ENCODE measurements at places on chromosomes 13 and 19.

DNA sequence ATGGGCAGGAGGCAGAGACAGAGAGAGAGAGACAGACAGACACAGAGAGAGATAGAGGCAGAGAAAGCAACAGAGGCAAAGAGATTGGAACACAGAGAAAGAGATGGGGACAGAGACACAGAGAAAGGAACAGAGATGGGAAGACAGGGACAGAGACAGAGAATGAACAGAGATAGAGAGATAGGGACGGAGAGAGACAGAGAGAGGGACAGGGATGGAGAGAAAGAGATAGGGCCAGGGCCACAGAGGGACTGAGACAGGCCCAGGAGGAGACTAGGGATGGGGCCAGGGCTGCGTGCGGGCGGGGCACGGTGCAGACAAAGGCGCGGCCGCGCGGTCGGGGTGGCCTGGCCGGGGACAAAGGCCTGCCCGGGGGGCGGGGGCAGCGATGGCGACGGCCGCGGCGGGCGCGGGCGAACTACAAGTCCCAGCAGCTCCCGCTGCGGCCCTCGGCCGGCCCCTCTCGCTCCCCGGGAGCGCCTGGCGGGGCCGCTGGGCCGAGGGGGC, at the start of gene ZNF358:
Gene ZNF358, plus strand, starts transcription at position 459 of the 507 bp plus-strand sequence. CDS start 3,140 bp downstream, outside the sequence.
- no peak for DNase-seq

DNA sequence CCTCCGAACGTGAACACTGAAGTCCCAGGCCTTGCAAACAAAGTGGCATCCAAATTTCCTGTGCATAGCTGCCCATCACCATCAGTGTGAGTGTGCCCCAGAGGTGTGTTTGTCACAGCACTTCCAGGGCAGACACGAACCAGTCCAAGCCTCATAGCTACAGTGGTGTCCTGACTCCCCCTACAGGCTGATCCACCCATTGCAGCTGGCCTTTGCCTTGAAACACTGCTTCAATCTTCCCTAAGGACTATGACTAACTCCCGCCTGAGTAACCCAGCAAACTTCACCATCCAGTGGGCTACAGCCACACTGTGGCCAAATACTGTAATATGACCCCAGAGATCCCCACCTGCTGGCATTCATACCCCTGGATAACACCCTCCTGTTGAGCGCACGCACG, 3.9 kb downstream of the ZNF266 start:
- no peak for DNase-seq

GRCh38 chr13:38759390-38759789, 72.5 kb downstream of the FREM2 start:
- DNase-seq, result no peak

DNA sequence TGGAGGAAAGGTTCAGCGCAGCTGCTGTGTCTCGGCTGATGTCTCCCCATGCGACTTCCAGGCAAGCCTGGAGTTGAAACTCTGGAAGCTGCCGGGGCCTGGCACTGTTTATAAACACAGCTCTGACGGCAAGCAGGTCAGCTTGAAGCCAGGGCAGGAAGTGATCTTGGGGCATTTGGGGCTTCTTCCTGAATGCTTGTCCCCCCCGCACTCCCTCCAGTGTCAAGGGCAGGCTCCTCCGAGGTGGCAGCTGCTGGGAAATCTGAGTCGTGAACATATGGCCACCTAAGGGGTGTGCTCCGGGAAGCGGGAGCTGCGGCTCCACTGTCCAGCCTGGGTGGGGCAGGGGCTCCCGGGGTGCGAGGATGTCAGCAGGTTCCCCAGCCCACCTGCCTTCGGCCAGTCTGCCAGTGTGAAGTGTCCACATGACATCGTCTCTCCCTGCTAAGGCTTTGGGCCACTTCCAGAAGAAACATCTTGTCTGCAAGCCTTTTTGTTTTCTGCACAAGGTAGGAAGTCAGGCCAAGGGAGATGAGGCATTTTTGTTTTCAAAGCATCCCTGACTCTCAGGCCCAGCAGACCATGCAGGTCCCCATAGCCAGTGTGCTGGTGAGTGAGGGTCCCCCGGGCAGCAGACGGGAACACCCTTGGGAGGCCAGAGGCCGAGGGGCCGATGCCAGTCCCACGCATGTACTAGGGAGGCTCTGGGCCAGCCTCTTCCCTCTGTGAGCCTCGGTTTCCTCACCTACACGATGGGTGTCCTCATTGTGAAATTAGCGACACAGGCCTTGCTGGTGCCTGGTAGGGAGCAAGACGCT, 2.7 kb downstream of the PIAS4 start:
- no peak for DNase-seq

GRCh38 chr13:114199954-114200353, 20.9 kb downstream of the CFAP97D2 start:
- DNase-seq, result no peak

GRCh38 chr19:57096685-57097361, 23.0 kb upstream of the USP29 start:
- no peak for DNase-seq

GRCh38 chr13:24265453-24265852, 43.9 kb upstream of the C1QTNF9 start:
- DNase-seq, result no peak

GRCh38 chr13:99155821-99156220, 44.8 kb upstream of the UBAC2 start:
- DNase-seq, result no peak

- DNase-seq, result no peak
These were observed 13.4 kb upstream of the EEF1AKMT1 start for GRCh38 chr13:20787180-20787579.

- no peak for DNase-seq
These were observed 2041.4 kb downstream of the PCDH9 start for GRCh38 chr13:65188721-65189120.

DNA sequence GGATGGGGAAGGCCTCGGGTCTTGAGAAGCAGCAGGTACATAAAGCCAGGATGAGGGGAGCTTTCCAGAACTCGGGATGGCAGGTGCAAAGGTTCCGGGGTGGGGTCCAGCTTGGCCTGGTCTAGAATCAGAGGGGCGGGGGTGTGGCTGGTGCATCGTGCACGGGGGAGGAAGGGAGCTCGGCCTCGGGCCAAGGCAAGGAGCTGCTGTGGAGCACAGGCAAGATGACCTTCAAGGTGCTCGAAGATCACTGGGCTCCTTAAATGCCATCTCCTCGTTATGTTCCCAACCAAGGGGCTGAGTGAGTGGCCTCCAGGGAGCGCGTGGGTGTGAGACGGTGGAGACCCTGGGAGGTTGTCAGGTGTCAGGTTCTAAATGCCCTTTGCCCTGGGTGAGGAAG, 16.1 kb upstream of the SIGLEC11 start:
- no peak for DNase-seq

GRCh38 chr13:34587576-34587975, 354.5 kb upstream of the NBEA start:
- no peak for DNase-seq

DNA sequence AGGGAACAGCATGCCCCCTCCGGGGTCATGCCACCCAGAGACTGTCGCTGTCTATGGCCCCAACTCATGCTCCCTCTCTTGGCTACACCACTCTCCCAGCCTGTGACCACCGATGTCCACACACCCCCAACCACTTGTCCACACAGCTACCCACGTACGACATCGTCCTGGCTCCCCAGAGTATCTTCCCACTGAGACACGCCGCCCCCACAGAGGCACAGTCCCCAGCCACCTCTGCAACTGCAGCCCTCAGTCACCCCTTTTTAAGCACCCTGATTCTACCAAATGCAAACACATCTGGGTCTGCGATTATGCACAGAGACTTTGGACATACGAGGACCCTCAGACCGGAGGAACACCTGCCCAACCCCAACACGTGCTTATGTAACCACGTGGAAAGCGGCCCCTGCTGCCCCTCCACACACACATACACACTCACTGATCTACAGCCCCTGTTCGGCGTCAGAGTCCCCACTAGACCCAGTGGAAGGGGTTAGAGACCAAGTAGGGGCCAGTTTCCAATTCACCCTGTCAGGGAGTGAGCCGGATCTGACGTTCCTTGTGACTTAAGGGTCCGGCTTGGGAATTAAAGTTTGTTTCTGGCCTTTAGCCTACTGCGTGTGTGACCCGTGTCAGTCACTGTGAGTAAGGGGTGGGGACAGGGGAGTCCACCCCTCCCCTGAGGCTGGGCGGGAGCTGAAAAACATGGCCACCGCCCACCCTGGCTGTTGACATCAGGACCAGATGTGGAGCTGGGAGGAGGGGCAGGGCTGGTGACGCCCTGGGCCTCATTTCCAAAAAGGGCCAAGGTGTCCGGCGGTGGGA, 11.9 kb upstream of the AXL start:
- DNase-seq, result no peak

DNA sequence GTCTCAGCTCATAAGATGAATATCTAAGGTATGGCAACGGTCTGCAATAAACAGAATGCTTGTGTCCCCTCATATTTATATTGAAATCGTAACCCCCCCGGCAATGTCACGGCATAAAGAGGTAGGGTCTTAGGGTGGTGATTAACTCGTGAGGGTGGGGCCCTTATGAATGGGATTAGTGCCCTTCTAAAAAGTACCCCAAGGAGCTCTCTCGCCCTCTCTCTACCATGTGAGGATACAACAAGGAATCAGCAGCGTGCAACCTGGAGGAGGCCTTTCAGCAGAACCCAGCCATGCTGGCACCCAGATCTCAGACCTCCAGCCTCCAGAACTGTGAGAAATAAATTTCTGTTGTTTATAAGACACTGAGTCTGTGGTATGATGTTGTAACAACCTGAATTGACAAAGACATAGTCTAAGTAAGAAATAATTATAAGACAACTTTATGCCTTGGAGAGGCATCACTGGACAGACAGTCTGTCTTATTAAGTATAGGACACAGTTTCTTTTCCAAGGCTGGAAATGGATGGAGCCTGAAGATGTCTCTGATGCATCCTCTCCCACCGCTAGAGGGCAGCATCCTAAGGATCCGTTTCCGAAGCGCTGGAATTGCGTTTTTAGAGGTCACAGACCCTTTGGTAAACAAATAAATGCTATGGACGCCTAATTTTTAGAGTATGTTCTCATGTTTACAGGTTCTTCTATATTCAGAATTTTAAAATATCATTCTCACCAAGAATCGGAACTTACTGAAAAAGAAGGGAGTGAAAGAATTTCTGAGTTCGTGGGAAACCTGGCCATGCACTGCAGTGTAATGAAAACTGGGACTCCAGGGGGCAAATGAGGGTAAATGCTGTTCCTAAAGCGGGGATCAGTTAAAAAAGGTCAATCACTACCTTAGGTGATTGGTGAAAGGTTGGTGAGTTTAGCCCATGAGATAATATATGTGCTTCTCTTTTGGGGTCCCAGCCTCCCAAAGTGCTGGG, 13.3 kb upstream of the LEUTX start:
- DNase-seq, result peak; percentile 13

GRCh38 chr13:99278200-99278599, 20.0 kb upstream of the GPR18 start:
- no peak for DNase-seq

GRCh38 chr19:45251452-45252354, 632 bp downstream of the MARK4 start:
- DNase-seq, result no peak

DNA sequence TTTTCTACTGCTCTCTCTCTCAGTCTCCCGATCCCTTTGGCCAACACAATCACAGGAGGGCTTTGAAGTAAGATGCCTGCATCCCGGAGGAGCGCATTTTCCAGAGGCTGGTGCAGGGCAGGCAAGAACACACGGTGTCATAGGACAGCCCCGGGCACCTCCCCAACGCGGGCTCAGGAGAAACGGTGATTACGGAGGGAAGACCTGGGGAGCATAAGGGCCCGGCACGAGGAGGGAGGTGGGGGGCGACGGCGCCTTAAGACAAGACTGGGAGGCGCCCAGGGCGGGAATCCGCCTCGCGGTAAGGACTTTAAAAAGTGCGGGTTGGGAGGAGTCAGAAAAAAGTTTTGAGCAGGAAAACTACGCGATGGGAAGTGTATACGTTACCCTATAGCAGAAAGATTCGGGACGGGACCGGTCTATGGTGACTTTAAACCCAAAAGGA, 18.7 kb upstream of the ZNF888 start:
- no peak for DNase-seq

DNA sequence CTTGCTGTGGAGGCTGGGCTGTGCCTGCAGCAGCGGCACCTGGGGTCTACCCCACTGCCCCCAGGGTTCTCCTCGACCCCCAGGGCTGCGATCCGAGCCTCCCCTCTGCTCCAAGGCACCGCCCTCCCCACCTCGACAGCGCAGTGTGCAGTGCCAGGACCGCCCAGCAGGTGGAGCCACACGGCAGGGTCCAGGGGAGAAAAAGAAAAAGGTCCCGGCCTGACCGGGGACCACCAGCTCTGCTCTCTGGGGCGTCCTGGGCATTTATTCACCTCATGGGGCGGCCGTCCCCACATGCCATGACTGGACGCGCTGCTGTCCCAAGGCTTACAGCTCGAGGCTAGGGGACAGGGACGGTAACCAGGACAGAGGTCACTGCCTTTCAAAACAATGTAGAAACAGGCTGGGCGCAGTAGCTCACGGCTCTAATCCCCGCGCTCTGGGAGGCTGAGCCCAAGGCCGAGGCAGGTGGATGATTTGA, 10.6 kb downstream of the REXO1 start:
- DNase-seq, result no peak

DNA sequence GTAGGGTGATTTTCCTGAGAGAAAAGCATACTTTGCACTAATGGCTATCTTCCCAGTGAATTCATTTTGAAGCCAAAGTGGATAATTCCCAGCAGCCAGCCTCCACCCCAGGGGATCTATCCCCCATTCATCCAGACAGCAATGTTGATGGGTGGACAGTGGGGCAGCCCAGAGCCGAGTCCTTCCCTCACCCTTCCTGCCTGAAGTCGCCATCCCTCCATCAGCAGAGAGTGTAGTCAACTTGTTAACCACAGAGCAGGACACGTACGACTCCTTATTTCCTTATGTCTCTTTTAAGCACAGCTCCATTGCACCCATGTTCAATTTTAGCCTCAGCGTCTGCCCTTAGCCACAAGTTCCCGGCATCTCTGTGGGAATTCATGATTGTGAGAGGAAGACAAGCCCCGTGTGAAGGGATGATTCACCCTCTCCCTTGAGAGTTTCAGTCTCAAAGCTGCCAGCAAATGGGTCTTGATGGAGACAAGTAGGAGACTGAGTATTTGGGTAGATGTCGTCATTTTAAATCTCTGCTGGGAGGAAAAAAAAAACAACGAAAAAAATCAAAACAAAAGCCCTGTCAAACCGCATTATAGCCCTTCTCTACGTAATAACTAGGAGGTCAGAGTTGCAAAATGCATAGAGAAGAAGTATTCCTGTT, 58.3 kb upstream of the MEDAG start:
- peak; percentile 100 for DNase-seq

Measured in smooth muscle cell of the brain vasculature (primary cell).